ENCODE measurements at places on chromosomes 2 and 18.

GRCh38 chr2:80894486-80894885, 589.9 kb upstream of the LRRTM1 start:
- no peak for DNase-seq

DNA sequence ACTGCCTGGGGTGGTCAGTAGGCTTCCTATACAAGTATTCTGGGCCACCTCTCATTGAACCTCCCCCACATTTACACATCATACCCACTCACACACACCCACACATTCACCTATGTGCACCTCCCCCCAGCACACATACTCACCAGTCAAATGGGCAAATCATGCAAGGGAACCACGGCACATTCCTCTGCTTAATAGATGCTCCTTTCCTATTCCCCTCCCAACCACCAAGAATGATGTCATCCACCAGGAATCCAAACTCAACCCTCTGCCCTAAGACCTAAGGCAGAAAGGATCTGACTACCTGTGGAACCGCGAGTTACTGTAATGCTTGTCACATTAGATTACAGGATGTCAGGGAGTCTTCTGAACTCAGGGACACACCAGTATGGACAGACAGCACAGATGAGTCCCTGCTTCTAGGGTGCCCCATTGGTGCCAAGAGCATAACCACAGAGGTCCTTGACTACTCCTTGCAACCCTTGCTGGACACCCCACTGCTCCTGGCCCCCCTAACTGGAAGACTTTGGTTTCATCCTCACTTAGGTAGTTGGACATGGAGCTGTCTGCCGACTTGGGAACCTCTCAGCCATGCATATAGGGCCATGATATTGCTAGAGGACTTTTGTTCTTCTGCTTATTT, 21.5 kb upstream of the CAB39 start:
- DNase-seq = peak; percentile 95

DNA sequence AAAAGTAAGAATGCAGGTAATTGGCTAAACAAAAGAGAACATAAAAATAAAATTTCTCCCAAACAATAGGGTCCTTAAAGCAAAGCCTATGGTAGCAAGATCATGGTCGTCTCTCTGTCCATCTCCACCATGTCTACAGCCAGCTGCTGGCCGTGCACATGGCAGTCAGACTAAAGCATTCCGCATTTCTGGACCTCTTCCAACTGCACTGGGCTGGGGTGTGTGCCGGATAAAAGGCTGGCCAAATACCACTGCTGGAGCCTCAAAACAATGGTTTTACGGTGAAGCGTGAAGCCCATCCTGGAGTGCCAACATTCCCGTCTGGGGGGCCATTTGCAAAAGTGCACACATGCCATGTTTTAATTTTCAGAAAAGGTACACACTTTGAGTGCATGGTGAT, 74.8 kb upstream of the PIEZO2 start:
- no peak for DNase-seq

GRCh38 chr2:206349375-206349774, 74.9 kb downstream of the ZDBF2 start:
- no peak for DNase-seq

GRCh38 chr2:29061176-29061575, 13.1 kb downstream of the PCARE start:
- no peak for DNase-seq

GRCh38 chr18:7886436-7886835, 319.3 kb downstream of the PTPRM start:
- DNase-seq = no peak

- no peak for DNase-seq
These were observed 455 bp upstream of the AGAP1 start for GRCh38 chr2:235493402-235493774.

- peak; percentile 54 for DNase-seq
These were observed 6.7 kb downstream of the BCL2 start for GRCh38 chr18:63312737-63313395.

GRCh38 chr18:44987371-44987770, 306.7 kb downstream of the SETBP1 start:
- no peak for DNase-seq

- DNase-seq = no peak
These were observed 362.3 kb downstream of the MYCN start for GRCh38 chr2:16302431-16303272.

DNA sequence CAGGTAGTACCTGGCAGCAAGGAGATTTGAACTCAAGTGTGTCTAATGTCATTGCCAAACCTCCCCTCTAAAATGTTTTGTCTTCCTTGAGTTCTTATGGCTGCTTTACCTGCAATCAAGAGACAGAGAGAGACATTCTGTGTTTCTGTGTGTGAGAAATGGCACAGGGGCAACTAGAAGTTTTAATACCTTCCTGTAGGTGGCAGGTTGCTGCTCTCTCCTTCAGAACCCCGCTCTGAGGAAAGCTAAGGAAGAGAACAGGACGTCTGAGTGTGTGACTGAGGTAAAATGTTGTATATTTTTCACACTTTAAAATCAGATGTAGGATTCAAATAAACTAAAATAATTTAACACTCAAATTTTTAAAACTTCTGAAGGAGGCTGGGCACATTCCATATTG, 19.2 kb downstream of the DTNA start:
- DNase-seq = peak; percentile 22

DNA sequence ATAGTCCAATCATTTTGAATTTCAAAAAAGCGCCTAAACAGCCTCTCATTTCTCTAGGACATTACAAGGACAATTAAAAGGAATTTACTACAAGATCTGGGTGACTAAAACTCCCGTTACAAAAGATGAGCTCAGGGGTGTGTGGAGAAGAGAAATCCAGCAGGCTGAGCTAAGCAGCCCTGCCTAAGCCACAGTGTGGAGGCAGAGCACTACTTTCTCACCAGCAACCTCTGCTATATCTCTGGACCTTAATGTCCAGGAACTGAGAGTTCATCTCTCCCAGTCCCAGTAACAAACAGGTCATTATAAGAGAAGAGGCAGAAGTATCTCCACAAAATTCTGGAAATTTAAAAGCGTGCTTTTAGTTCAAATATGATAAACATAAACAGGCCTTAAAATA, 18.9 kb upstream of the ANKRD62 start:
- no peak for DNase-seq

DNA sequence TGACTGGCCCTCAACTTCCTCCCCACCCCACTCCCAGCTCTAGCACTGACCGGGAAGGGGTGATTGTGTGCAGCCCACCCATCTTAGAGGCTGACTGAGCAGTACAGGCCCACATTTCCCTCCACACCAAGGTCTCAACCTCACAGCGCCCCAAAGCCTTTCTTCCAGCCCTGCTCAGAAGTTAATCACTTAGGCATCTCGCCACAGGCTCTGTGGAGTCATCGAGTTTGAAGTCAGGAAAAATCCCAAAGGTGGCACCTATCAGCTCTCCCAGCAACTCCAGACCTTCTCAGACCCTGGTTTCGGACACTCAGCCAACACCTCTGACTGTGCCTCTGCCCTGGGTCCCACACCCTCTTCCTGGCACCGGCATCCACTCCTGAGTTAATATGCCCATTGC, 43.0 kb upstream of the GLI2 start:
- DNase-seq = no peak

- no peak for DNase-seq
These were observed 25.3 kb upstream of the CPS1 start for GRCh38 chr2:210531050-210531449.

DNA sequence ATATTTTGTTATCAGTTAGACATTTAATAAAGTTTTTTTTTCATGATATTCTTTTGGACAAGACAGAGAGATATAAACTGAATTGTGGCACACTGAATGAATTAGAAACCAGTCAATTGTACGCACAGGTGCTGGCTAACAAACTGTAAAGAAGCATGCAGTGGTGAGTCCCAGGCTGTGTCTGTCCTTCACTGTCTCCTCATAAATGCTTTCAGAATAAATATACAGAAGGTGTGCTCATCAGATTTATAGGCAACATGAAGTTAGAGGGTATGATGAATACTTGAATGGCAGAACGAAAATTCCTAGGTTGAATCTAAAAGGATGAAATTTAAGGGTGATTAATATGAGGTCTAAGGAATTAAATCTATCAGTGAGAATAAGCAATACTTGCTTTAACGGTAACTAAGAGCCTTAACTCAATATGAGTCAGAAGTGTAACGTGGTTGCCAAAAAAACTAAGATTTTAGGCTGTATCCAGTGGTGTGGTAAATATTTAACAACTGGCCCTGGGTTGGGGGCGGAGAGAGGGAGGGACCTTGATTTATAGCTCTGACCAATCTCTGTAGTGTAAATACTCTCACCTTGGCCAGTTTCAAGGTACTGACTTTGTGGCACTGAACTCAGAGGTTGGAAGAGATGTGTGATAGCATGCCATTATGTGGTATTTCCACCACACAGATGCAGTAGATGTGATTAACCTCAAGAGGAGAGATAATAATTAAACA, 41.9 kb upstream of the AAK1 start:
- DNase-seq = peak; percentile 82

DNA sequence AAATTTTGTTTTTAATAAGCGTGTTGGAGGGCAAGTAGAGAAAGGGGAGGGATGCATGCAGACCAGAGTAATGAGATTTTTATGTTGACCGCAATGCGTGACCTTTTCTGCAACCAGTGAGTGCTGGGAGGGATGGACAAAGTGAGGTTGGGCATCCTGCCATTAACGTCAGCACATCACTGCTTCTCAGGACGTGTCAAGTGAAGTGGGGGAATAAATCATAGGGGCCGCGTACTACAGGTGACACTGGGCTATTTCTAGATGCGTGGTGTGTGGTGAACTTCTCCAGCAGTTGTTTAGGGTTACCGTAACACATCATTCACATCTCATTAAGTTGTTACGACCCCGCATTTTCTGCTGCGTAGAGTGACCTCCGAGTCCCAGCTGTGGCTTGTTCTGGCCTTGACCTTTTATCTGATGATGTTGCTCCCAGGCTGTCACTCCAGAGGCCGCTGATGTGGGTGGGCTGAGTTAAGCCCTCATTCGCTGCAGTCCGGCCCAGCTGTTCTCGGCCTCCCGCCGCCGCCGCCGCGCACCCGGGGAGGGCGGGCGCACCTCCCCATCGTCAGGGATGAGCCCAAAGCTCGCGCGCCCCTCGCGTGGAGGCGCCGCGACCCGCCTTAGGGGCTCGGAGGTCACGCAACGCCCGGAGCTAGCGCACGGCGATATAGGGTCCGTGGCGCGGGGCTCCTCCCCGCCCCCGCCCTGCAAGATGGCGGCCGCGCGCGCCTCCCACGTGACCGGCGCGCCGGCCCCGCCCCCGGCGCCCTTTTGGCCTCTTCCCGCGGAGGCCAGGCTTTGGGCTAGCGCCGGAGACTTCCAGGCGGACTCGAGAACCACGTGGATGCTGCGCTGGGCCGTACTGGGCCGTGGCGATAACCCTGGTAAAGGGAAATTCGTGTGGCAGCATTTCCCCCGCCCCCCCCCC, 3.5 kb downstream of the ZCCHC2 start:
- DNase-seq = peak; percentile 60

- DNase-seq = no peak
These were observed 87.7 kb upstream of the FSHR start for GRCh38 chr2:49241991-49242390.

- peak; percentile 96 for DNase-seq
These were observed 46.8 kb upstream of the ANXA4 start for GRCh38 chr2:69694894-69695849.

DNA sequence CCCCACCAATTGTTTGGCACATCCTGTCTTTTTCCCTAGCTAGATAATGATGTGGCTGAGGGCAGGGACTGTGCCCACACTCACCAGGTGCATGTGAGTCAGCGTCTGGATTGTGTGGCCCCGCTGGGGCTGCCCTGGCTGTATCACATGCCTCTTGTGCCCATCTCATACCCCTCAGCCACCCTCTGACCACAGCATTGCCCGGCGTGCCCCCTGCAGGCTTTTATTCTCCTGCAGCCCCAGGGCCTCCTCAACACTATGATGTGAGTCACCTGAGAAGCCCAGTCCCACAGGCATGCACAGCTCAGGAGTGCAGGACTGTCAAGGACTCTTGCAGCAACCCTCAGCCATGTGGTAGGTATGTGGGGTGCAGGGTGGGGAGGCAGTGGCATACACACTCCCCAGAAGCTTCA, 14.8 kb upstream of the STEAP3 start:
- DNase-seq = peak; percentile 28

DNA sequence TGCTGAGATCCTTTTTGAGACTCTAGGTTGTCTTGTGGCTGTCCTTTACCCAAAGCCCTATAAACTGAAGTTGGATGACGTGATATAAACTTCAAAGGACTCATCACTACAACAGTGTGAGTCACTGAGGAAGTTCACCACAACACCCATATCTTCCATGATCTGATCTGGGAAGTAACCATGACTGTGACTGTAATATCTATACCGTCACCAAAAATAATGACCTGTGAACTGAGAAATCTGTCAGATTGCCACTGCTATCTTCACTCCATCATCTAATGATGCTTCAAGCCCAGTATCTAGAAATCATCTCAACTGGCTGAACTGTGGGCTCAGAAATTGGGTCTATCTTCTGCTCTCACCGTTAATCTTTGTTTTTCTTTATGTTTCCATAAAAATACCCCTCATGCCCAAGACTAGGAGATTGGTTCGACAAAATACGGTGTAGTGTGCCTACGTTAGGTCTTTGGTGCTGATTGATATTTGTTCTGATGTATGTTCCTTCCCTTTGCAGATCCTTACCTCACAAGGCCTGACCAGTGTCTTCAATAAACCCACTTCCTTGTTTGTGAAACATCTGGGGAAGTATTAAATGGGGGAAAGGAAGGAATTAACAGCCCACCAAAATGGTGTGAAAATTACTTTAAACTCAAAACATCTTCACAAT, 78.2 kb downstream of the MYL12B start:
- no peak for DNase-seq

DNA sequence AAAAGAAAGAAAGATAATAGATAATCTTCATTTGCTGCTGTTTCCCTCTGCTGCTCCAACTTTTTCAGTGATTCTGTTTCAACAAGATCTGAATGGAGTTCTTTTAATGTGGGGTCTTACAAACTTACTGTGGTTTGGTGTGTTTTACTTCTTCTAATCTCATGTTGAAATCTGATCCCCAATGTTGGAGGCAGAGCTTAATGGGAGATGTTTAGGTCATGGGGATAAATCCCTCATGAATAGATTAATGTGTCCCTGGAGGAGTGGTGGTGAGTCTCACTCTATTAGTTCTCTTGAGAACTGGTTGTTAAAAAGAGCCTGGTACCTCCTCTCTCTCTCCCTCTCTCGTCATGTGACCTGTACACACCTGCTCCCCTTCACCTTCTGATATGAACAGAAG, 442.4 kb downstream of the EPHA4 start:
- no peak for DNase-seq

DNA sequence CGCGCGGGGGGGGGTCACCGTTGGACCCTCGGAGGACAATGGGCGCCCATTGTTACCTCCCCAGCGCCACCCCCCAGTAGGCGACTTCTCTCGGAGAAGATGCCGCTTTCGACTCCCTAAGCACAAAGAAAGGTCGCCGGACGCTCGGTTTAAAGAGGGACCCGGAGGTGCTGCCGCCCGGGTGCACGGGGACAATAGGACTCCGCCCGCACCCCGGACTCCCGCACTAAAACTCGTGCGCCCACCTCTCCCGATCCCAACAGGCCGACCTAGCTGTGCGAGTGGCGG, 318 bp upstream of the CDC42EP3 start:
- no peak for DNase-seq

- no peak for DNase-seq
These were observed 67.5 kb upstream of the STK17B start for GRCh38 chr2:196238836-196239380.
